Muscle of leg (tissue), 16 donors: ENCODE measurements at places on chromosomes 6 and 20.

DNA sequence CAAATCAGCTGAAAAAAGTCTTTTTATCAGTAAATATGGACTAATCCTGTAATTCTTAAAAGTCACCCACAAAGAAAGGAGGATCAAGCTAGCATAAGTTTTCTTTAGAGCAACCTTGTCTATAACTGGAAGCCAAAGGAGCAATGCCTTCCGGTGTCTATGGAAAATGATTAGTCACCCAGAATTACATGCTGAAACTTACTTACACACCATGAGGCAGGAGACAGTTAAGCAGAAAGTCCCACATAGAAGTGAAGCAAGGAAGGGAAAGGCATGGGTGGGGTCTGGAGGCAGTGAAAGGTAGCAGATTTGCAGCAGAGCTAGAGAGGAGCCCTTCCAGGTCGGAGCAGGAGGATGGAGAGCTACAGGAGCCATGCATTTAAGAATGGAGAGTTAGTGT, 153.7 kb upstream of the RIPOR2 start:
- no peak for DNase-seq

GRCh38 chr6:61586934-61587537, 699.0 kb downstream of the KHDRBS2 start:
- DNase-seq: no peak

DNA sequence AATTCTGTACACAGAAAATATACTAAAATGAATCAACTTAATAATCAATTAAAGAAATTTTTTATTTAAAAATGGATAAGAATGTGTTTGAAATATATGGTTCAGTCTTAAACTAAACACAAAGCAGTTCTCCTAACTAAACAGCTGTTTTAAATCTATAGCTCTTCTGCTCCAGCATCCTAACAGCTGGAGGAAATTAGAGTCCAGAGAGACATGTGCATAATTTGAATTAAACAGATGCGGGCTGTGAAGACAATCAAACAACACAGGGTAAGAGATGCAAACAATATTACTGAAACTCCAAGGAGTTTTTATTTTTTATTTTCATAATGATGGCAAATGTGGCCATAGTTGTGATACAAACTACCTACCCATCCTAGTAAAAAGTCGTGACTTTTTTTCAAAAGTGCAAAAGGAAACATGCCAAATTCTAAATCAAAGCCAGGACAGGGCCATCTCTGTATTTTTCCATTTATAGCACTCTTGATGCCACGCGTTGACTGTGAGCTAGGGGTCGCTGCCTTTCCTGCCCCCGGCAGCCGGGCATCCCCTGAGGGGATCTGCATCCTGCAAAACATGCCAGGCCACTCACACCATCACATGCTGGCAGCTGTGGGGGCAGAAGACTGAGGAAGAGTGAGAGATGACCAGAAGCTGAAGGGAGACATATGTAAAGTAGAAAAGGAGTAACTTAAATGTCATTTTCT, 310.6 kb downstream of the PRKN start:
- peak; percentile 94 for DNase-seq

GRCh38 chr6:36336779-36337241, at the start of gene BNIP5:
Gene BNIP5, minus strand, starts transcription at chr6:36336888. Its CDS starts 6,198 bp downstream, at chr6:36330690.
- no peak for DNase-seq

DNA sequence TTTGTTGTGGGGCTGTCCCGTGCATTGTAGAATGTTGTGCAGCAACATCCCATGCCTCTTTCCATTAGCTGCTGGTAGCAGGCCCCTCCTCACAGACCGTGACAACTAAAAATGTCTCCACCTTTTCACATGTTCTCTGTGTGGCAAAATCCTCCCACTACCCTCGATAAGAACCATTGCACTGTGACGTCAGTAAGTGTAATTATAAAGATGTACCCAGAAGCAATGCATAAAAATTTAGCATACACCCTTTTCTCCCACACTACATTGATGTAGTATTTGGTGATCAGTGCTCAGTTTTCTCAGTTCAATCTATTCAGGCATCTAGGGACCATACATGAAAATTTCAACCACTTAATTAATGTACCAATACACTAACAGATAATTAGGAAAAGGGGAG, 389.9 kb downstream of the DOK5 start:
- DNase-seq: no peak

DNA sequence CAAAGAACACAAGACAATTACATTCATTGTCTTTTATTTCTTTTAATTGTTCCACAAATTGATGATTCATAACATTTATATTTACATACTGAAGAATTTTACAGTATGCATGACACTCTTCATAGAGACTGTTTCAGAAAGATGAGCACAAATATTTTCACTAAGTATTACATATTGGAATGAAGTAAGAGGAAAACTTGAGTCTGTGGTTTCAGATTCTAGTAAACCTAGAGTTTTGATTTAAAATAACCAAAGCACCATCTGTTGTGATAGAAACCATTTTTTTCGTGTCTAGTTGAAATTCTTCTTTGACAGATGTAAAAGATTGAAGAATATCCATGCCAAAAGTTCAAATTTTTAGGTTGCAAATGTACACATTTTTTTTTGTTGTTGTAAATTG, 32.1 kb upstream of the OPN5 start:
- DNase-seq: peak; percentile 7

DNA sequence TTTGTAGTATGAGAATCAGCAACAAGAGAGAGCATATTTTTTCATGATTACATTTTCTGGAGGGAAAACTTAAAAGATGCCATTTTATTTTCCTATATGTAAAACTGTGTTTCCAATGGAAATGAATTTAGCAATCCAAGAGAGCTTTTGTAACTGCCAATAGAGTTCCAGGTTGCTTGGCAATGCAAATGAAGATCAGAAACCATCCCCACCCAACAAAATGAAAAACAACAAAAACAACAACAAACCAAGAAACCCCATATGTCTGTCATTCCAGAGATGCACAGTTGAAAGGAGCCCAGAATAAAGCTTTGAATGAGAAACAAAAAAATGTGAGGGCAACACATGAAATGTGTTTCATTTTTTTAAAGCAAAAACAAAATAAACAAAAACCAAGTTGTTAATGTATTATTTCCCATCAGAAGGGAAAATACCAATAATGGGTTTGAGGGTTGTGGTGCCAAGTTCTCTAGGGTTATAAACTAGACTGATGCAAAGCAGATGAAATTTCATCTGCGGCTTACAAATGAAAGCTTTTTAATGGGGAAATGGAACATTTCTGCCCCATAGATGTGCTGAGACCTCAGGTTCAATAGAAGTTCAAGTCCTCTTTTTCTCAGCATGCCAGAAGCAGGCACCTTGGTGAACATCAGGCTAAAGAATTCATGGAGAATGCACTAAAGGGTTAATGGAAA, 121.5 kb upstream of the MCHR2 start:
- no peak for DNase-seq

DNA sequence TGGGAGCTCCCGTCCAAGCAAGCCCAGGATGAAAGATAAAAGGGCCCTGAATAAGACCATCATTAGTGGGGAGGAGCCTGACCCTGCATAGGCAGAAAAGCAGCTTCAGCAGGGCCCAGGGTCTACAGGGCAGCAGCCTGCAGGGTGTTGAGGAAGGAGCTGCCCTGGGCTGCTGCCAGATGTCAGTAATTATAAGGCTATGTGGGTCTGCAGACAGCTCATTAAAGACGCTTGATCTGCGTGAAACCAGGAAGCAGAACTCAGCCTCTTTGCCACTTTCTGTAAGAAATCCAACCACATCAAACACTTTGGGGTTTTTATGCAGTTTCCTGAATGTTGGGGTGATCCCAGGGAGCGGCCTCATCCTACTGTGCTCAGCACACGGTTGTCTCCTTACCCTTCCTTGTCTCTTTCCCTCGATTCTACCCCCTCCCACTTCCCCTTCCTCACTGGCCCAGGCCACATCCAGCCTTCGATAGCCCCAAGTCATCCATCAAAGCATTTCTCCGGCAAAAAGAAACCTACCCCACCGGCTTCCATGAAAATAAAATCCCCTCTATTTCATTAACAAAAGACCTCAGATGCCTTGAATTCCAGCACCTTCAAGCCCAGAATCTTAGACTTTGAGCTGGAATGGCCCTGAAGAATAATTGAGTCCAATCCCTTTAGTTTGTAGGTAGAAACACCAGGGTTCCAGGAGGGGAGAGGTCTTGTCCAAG, 1.0 kb upstream of the TGM6 start:
- DNase-seq: no peak

DNA sequence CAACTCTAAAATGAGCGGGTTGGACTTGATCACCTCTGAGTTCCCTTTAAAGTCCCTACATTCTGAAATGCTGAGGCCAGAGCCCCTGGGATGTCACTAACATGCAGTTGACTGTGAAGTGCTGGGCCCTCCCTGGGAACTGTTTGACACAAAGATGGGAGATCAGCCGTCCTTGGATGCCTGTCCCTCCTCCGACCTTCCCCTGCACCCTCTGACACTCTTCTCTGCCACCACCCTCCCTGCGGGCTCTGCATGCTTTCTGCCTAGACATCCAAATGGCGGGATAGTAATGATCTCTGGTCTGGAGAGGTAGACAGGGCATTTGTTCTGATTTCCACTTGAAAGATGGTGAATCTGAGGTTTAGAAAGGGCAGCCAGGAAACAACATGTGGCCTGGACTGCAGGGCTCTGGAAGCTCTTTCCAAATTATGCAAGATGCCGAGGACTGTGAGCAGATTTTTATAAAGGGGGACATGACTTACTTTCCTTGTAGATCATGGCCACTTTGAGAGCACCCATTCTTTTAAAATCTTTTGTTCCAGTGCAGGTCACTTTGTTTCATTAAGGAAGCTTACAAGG, 113.2 kb downstream of the ZDHHC14 start:
- DNase-seq: no peak

GRCh38 chr20:46563170-46563859, 12.9 kb upstream of the OCSTAMP start:
- DNase-seq: no peak

GRCh38 chr6:99364026-99364425, 14.6 kb upstream of the FAXC start:
- no peak for DNase-seq

DNA sequence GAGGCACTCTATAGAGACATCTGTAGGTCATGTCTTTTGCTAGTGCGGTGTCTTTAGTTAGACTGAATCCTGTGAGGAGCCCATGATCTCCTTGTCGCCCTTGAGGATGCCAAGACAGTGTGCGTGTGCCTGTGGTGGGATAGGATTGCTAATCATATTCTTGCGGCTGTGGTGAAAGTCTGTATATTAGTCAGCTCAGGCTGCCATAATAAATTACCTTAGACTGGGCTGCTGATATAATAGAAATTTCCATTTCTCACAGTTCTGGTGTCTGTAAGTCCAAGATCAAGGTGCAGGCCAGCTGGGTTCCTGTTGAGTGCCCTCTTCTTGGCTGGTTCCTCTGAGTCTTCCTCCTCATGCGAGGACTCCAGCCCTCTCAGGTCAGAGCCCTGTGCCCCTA, 141.2 kb downstream of the JARID2 start:
- no peak for DNase-seq

DNA sequence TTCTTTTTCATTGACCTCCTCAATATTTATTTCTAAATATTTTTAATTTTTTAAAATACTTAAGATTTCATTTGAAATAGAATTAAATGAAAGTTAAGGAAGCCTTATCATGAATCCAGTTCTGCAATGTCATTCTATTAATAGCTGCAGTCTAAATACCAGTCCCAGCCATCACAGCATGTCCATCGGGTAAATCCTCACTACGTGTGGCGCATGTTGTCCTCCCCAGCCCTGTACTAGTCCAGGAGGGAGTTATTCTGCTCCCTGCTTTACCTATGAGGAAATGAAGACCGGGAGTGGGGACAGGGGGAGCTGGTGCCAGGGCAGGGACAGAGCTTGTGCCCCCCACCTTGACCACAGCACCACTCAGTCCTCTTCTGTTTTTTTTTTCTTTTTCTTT, 125.1 kb upstream of the QKI start:
- DNase-seq: peak; percentile 45

GRCh38 chr6:56814802-56815201, 140.1 kb upstream of the BEND6 start:
- DNase-seq: no peak

DNA sequence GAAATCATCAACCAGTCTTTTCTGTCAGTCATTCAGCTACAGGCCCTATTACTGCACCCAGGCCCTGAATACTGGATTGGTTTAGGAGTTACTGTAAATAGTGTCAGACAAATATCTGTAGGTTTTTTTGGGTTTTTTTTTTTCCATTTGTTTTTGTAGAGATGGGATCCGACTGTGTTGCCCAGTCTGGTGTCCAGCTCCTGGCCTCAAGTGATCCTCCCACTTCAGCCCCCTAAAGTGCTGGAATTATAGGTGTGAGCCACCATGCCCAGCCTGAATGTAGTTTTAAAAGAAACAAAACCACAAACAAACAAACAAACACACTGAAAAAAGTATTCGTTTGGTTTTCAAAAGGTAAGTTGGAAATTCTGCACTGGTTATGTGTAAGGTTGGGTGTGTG, 39.6 kb downstream of the DZANK1 start:
- DNase-seq: no peak

DNA sequence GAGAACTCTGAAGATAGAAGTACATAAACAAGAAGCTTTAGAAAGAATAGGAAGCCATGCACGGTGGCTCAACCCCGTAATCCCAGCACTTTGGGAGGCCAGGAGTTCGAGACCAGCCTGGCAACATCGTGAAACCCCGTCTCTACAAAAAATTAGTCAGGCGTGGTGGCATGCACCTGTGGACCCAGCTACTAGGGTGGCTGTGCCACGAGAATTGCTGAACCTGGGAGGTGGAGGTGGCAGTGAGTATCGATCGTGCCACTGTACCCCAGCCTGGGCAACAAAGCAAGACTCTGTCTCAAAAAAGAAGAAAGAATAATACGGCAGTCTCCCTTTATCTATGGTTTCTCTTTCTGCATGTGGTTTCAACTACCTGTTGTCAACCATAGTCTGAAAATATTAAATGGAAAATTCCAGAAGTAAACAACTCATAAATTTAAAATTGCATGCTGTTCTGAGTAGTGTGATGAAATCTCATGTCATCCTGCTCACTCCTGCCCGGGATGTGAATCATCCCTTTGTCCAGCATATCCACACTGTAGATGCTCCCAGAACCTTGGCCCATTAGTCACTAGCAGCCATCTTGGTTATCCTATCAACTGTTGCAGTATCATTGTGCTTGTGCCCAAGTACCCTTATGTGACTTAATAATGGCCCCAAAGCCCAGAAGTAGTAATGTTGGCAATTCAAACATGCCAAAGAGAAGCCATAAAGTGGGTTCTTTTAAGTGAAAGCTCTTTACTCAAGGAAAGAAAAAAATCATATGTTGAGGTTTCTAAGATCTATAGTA, 22.1 kb downstream of the DEK start:
- DNase-seq: no peak

DNA sequence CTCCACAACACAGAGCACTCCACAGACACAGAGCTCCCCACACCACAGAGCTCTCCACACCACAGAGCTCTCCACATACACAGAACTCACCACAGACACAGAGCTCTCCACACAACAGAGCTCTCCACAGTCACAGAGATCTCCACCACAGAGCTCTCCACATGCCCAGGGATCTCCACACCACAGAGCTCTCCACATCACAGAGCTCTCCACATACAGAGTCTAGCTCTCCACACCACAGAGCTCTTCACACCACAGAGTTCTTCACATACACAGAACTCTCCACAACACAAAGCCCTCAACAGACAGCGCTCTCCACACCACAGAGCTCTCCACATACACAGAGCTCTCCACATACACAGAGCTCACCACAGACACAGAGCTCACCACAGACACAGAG, 55.3 kb downstream of the ERMARD start:
- no peak for DNase-seq
